ENCODE measurements at places on chromosomes 5 and 9. TPM values are rescaled to one million over a fixed set of nuclear protein-coding genes. Genes with fewer than 3 reads are reported as not detected.

- DNase-seq = no peak
These were observed 47.5 kb upstream of the ORM1 start for GRCh38 chr9:114275246-114276004.

Gene FAM78A
- 0.65 TPM for polyA plus RNA-seq

GRCh38 chr9:121085661-121086060, 10.9 kb downstream of the CNTRL start:
- no peak for DNase-seq

DNA sequence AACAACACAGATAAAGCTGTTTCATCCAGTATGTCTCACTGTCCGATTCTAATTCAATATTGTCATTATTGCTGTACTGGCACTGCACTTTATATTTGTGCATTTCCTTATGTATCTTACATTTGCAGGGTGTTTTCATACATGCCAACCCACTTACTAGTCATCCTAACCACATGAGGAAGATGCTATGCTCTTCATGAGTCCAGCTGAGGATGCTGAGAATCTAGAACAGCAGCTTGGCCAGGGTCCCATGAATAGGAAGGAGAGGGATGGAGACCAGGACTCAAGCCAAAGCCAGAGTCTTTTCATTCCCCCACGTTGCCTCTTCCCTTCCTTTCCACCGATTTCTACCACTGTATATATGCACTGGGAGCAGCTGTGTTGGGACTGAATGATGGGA, 292.8 kb upstream of the KLF4 start:
- no peak for DNase-seq

- DNase-seq = no peak
These were observed 128.8 kb downstream of the SLC24A2 start for GRCh38 chr9:19660019-19660418.

GRCh38 chr5:57683036-57683630, 200.5 kb upstream of the ACTBL2 start:
- DNase-seq = no peak

DNA sequence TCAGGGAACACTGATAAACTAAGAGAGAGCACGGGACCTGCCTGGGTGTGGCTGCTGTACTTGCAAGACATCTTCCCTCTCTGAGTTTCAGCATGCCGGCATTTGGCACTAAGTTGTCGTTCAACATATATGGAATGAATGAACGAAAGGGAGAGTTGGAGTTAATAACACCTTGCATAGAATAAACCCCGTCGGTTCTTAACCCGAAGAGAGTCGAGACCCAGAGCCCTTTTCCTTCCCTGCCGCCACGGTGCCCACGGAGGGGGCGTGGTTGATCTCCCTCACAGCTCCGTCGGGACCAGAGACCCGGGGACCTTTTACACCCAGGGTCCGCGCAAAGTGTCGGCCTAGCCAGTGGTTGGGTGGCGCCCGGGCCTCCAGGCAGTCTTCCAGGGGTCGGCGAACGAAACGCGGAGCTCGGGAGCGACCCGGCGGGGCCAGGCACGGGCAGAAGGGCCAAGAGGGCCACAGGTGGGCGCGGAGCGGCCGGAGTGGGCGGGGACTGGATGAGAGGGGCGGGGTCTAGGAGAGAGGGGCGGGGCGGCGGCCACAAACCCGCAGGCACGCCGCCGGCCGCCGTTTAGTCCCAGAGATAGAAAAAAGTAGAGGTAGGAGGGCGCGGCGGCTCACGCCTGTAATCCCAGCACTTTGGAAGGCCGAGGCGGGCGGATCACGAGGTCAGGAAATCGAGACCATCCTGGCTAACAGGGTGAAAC, 735 bp upstream of the RPL26L1 start:
- peak; percentile 66 for DNase-seq

Gene CATSPER3
- polyA plus RNA-seq = 0.62 TPM

- no peak for DNase-seq
These were observed 254.9 kb downstream of the ACTL7B start for GRCh38 chr9:108600896-108601295.

GRCh38 chr5:137794863-137795262, 40.7 kb upstream of the HNRNPA0 start:
- DNase-seq = no peak

- peak; percentile 79 for DNase-seq
These were observed 1.3 kb upstream of the PHPT1 start for GRCh38 chr9:136847826-136848392.
